ENCODE measurements at places on chromosomes 5 and 9. TPM values are rescaled to one million over a fixed set of nuclear protein-coding genes. Genes with fewer than 3 reads are reported as not detected.

DNA sequence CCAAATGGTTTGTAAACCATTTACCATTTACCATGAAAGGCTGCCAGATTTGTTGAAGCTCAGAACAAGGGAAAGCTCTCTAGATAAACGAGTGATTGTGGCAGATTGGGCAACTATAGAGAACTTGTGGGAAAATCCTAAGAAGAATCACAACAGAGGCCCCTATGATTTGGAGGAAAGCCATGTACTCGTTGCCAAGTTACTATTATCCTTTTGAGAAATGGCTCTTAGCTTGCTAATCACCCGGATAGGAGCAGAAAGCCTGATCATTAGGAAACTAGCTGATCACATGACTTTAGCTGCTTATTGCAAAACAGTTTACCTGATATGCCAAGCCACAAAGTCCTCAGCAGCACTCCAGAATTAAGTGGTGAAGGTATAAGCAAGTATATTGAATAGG is 23.5 kb upstream of the ATG10 start:
- DNase-seq: no peak

DNA sequence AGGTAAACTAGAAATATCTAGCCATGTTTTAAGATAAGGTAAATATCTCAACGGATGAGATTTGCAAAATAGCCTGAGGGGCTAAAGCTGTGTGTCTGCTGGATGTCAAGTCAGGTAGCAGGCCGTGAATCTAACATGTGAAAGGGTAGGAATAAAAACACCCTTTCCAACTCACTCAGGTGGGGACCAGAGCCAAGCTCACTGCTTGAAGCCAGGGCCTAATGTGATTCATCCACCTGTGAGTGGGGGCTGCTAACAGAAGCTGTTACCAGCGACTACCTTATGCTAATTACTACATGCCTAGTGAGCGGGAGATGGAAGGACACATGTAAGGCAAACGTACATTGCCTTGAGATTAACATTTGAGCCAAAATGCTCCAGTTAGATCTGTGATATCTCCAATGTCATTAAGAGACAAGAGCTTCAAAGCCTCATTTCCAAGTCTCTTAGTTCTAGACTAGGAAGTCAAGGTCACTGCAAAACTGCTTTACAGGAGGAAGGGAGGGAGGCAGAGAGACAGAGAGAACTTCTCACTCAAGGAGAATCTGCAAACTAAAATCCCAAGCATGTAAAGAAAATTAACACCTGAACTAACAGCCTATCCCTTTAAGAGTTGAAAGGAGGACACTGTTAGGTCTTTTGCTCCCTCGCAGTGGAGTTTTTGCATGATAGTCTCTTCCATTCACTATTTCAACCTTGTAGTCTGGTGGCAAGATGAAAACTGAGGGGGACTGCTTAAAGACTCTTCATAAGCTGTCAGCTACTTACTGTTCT is 141.6 kb upstream of the RPS23 start:
- no peak for DNase-seq

The PLAC8L1 gene
- 0.63 TPM for polyA plus RNA-seq

The RFK gene
- polyA plus RNA-seq: 15.8 TPM

The IRX4 gene
- 2.3 TPM for polyA plus RNA-seq

The C9orf50 gene
- not detected for polyA plus RNA-seq

GRCh38 chr5:56172241-56172640 is 60.9 kb downstream of the ANKRD55 start:
- DNase-seq: no peak

DNA sequence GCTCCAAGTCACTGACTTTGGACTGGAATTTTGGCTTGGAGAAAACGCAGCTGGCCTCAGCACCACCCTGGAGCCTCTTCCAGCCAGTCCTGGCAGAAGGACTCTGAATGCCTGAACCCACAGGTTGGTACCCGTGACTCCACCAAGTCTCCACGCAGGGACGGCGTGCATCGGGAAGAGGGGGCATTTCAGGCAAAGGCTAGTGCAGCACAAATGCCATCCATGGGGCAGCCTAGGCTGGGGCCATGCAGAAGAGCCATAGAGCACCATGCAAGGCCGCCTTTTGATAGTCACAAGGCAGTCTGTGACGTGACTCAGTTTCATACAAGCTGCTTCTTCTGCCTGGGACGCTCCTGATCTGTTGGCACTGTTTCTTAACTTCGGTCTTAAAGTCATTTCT is 28.0 kb downstream of the GDNF start:
- no peak for DNase-seq

The STPG3 gene
- polyA plus RNA-seq: 0.32 TPM

The FOXI1 gene
- not detected for polyA plus RNA-seq

GRCh38 chr5:79263290-79263689 is 27.4 kb downstream of the JMY start:
- no peak for DNase-seq

DNA sequence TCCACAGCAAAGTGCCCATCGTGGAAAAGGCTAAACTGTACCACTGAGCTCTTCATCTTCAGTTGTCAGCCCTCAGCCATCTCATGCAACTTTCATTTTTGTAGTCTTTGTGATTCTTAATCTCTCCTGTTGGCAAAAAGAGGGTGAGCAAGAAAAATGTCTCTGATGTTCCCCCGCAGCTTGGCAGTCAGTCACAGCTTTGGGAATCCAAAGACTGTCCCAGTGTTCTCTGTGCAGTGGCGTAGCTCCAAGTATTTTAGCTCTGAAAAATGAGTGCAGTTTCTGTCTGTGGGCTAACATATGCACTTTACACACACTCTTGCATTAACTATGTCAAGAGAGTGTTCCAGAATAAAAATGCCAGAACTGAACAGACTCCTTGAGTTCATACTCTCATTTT is 372.2 kb downstream of the TMEM232 start:
- peak; percentile 34 for DNase-seq

- peak; percentile 58 for DNase-seq
Observed at GRCh38 chr9:74496819-74497747, at the start of gene RORB. Gene RORB (plus strand): TSS chr9:74497335. CDS start chr9:74497977, 642 bp downstream.

The PCDHB16 gene
- polyA plus RNA-seq: 3.0 TPM

DNA sequence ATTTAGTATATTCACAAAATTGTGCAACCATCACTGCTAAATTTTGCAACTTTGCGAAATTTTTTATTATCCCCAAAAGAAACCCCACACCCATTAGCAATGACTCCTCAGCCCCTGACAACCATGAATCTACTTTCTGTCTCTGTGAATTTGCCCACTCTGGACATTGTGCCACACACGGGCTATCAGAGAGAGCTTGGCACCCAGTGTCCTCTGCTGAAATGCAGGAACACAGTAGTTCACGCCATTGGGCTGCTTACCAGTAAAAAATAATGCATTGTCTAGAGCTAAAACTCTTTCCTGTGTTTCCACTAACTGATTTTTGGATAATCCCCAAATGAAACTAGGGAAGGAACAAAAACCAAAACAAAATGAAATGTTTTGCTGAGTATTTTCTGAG is 60.0 kb downstream of the HRH2 start:
- no peak for DNase-seq

GRCh38 chr9:75109210-75109839 is 21.0 kb downstream of the OSTF1 start:
- no peak for DNase-seq

The FAM163B gene
- polyA plus RNA-seq: not detected

DNA sequence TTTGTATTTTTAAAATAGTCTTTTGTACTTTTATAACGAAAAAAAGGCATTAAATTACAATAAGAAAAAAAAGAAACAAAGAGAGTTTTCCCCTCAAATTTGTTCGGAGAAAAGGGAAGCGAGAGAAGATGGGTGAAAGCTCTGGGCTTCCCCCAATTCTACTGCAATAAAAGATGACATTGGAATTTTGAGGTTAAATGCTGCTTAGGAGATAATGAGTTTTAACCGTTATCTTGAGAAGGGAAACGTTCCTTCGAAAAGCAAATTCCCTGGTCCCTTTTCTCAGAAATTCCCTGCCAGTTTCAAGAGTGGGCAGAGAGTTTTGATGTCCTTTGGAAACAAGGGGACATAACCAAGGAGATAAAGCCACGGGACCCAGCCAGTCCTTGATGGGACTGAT is 18.4 kb upstream of the ERGIC1 start:
- no peak for DNase-seq

DNA sequence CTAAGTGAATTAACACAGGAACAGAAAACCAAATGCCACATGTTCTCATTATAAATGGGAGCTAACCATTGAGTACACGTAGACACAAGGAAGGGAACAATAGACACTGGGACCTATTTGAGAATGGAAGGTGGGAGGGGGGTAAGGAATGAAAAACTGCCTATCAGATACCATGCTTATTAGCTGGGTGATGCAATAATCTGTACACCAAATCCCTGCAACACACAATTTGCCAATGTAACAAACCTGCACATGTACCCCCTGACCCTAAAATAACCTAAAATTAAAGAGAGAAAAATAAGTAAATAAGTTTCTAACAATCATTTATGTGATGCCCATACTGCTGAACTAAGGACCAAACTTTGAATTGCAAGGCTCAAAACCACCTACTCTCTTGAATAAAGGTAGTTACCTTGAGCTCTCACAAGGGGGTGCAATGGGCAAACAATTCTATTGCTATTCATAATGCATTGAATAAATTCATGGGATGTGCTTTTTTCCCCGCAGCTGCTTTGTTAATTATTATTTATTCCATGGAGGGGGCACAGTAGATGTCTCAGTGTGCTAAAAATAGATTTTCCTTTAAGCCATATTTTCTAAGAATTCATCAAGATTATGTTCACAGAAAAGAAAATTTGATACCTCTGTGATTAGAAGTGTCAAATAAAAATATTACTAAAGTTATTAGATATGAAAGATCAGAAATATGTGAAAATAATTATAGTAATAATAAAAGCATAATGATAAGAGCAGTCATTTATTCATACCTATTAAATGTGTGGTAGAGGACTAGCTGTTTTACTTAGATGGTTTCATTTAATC is 76.2 kb upstream of the PTPN3 start:
- DNase-seq: peak; percentile 68

DNA sequence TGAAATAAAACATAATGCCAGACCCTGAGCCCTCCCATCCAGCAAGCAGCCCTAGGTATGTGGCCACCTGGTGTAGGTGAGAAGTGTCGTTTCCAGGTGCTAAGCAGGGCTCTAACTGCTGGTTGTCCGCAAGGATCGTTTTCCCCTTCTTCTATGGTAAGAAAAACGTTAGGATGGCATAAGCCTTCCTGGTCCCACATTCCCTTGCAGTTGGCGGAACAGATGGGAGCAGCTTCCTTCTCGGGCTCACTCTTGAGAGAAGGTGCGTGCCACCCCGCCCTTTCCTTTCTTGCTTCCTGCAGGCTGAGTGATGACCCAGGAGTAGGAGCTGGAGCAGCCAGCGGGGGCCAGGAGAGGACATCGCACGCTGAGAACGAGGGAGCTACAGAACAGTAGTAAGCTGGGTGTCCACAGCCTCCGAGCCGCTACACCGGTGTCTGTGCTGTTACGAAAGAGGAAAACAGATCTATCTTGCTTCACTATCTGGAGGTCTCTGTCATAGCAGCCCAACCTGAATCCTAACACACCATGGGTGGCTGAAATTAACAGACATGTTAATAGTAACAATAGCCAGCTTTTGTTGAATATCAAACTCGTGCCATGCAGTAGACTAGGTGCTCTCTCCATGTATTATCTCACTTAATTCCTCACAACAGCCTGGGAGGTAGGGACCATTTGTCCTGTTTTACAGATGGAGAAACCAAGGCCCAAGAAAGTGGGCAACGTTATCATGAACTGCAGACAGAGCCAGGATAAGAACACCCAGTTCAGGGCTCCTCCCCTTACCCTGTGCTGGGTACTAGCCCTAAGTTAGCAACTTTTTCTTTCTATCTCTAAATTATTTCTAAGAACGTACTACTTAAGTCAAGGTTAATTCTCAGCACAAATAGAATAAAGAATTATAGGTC is 139.8 kb downstream of the COL23A1 start:
- DNase-seq: no peak

- DNase-seq: no peak
Observed at GRCh38 chr5:76733049-76733417, 17.1 kb downstream of the F2R start.

DNA sequence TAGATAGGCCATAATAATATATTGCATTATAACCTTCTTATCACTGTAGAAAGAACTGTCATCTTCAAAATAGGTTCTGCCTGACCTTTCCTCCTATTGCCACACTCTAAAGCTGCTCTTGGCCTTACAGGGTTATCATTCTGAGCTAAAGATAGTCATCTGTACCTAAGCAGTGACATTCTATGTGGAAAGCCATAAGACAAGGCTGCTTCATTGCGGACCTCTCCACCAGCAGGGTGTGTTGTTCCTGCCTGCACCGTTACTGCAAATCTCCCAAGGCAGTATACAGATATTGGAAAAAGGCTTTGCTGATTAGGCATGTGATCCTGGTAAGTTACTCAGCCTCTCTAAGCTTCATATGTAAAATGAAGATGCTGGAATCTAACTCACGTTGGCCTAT is 8.1 kb downstream of the ZNF622 start:
- no peak for DNase-seq

- DNase-seq: no peak
Observed at GRCh38 chr9:72982146-72982799, 29.4 kb upstream of the ALDH1A1 start.

Data from muscle of arm (tissue), 14 donors.